Right renal pelvis (tissue), 4 donors: ENCODE measurements at places on chromosomes 11 and 22.
A peak's percentile ranks its signal among the peaks of the same experiment; 100 is the strongest.

DNA sequence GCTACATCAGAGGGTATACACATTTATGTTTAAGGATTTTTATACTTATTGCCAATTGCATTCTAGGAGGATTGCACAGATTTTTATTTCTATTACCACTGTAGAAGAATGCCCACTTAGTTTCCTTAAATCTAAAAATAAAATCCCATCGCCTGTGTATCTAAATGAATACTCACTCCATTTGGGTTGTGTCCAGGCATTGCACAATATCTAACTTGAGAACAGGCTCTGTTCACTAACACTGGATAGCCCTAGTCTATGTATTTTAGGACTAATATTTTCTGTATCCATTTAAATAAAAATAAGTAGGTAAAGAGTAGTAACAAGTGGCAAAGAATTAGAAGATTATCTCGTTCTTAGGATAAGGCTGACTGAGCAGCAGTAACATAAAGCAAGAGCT is 4.1 kb downstream of the C11orf52 start:
- no peak for DNase-seq

DNA sequence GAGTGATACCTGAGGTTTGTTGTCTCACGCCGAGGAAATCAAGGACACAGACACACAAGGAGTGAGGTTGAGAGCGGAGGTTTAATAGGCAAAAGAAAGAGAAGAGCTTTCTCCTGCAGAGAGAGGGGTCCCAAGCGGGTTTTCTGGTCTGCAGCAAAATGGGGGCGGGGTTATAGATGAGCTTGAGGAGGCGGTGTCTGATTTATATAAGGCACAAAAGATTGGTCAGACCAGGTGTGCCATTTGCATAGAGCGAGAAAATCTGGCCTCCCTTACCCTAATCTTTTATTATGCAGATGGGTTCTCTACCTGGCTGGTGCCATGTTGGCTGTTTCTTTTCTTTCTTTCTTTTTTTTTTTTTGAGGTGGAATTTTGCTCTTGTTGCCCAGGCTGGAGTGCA is 11.8 kb downstream of the C11orf96 start:
- no peak for DNase-seq

GRCh38 chr11:48066881-48067800 is 86.8 kb downstream of the PTPRJ start:
- no peak for DNase-seq

- DNase-seq: no peak
Measured at GRCh38 chr22:45211435-45211834, 29.3 kb downstream of the KIAA0930 start.

- no peak for DNase-seq
Measured at GRCh38 chr22:42683578-42684283, 34.5 kb upstream of the CYB5R3 start.

- DNase-seq: no peak
Measured at GRCh38 chr22:23231471-23232093, 51.3 kb downstream of the BCR start.

GRCh38 chr11:94876222-94876621 is 97.1 kb downstream of the CWC15 start:
- DNase-seq: no peak

- DNase-seq: no peak
Measured at GRCh38 chr11:67633758-67634365, 4.1 kb upstream of the NUDT8 start.

- no peak for DNase-seq
Measured at GRCh38 chr11:33737362-33737821, 1.2 kb upstream of the CD59 start.

GRCh38 chr11:134120921-134121526 is 52.2 kb downstream of the JAM3 start:
- DNase-seq: no peak

GRCh38 chr11:129704831-129705230 is 110.8 kb upstream of the TMEM45B start:
- no peak for DNase-seq

DNA sequence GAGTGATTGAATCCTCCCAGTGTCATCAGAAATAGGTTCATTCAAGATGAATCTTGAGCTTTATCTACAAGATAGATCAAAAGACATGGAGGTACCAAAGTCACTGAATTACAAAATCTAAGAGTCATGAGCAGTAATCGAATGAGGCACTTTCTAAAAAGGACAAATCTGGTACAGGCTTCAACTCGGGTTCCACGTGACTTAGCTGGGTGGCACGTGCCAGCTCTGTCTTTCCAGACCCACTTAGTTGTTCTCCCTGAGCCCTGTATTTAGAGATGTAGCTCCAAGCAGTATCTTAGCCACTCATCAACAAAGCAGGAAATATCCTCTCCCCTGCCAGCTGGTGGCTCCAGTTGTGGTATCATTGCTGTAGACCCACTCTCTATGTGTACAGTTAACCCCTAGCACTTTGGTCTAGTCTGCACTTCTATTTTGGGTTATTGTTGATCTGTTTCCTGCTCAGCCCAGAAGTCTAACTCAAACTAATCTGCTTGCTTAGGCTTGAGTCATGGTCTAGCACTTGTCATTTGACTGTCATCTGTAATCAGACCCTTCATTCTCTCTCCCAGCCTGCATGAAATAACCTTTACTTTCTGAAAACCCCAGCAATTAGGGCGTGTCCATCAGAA is 528.7 kb downstream of the ETS1 start:
- no peak for DNase-seq

DNA sequence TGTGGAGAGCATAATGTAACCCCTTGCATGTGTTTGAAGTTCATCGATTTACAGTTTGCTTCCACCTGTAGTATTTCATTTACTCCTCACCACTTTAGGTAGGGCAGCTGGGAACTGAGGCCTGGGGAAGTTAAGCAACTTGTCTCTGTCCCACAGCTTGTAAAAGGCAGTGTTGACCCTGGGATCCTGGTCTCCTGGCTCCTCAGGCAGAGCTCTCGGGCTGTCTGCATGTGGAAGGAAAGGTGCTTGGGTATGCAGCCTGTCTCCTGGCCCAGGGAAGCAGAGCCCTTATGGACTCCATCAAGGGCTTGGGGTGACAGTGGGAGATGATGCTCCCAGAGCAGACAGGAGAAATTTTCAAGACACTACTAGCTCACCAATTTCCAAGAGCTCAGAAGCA is 49.9 kb downstream of the TRIM29 start:
- no peak for DNase-seq

DNA sequence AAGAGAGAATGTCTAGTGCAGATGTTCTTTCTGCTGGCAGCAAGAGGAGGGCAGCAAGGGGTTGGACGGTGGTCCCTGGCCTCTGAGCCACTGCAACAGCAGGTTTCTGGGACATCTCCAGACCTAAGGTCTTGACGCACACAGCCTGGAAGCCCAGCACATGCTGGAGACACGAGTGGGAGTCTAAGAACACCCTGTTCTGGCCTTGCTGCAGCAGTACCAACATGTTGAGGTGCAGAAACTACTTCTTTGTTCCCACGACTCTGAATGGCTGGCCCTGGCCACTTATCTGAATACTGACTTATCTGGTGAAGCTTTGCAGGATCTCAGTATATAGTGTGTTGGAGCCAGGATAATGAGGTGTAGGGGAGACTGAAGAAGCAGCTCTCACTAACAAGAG is 6.8 kb downstream of the MICAL2 start:
- DNase-seq: no peak

GRCh38 chr11:114187173-114187572 is 109.0 kb upstream of the NNMT start:
- DNase-seq: no peak

GRCh38 chr11:116851626-116852025 is 14.2 kb upstream of the APOA1 start:
- no peak for DNase-seq

DNA sequence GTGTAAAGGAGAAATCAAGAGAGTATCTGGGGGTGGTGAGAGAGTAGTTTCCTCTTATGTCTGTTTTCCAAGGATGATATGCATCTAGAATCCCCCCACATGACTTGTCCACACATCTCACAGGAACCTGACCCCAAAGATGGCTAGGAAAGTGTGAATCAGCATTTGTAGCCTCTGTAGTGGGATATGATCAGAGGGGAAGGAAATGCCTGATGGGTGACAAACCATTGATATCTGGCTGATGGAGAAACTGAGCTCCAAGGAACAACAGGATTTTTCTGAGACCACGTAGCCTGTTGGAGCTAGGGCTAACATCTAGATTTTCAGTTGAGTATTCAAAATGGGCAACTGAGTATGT is 369.4 kb downstream of the DDX10 start:
- no peak for DNase-seq

GRCh38 chr11:5596607-5597201 is at the start of gene TRIM6:
Gene TRIM6 (plus strand): TSS chr11:5596637. CDS start chr11:5596898, 261 bp downstream.
- DNase-seq: peak; percentile 31

GRCh38 chr11:47233989-47234668 is 14.5 kb downstream of the ACP2 start:
- DNase-seq: no peak

- no peak for DNase-seq
Measured at GRCh38 chr11:16841481-16841880, 103.0 kb downstream of the C11orf58 start.
